Kidney capillary endothelial cell (primary cell): ENCODE measurements at places on chromosomes 1 and 21.
A peak's percentile ranks its signal among the peaks of the same experiment; 100 is the strongest.

DNA sequence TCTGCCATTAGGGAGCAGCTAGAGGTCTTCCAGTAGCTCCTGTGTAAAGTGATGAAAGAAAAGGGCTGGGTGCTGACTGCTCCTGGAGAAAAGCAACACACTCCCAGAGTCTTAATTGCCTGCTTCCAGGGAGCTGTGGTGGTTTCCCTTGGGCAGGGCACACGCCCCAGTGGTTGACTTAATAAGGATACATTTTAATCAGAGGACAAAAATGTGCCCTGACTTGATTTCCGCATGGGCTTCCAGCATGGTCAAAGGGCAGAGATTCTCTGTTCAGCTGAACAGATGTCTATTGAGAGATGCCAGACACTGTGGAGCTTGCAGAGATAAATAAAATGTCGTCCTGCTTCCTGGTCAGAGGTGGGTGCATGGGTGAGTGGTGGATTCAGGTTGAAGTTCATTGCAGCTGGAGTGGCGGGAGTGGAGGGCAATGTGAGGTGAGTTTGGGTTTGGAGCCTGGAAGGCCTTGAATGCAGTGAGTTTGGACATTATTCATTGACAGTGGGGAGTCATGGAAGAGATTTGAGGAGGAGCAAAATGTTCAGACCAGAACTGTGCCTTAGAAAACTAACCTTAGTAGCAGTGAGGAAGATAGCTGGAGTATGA lies 16.0 kb downstream of the QSOX1 start:
- DNase-seq, result no peak

GRCh38 chr1:27521861-27522431 lies 32.0 kb upstream of the WASF2 start:
- DNase-seq, result no peak

DNA sequence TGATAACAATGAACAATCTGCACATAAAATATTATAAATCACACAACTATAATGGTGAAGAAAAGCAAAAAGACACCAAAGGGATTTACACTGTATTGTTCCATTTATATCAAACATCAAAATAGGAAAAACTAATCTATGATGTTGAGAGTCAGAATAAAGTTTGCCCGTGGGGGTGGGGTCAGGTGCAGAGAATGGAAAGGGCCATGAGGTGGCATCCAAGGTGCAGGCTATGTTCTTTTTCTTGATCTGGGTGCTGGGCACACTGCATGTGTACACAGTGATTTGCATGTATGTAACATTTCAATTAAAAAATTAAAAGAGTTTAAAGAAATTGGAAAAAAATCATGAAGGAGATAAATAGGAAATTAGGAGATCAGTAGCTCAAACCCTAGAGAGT lies 127.3 kb downstream of the DSCAM start:
- no peak for DNase-seq

DNA sequence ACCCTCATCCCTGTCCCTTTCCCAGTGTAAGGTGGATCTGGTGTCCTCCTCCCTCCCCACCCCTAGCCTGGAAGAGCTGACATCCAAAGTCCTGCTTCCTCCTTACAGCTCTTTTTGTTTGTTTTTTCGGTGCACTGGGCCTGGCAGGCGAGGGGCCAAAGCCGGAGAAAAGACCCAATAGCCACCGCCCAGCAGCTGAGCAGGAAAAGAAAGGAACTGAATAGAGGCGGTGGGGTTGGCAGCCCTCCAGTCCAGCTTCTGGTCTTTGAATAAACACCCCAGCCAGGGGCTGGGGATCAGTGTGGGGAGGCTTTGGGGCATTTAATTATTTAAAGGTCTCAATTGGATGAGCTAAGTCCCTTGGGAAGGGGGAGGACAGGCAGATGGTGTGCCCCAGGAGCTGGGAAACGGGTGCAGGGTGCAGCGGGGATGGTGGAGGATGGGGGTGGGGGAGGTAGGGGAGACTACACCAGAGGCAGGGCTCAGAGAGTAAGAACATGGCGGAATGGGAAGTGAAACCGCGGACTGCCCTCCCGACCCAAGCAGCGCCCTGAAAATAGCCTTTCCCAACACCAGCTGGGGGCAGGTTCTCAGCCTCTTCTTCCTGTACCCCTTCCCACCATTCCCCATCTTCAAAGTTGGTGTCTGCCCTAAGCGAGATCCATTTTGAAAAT lies 20.2 kb downstream of the BTG2 start:
- no peak for DNase-seq

DNA sequence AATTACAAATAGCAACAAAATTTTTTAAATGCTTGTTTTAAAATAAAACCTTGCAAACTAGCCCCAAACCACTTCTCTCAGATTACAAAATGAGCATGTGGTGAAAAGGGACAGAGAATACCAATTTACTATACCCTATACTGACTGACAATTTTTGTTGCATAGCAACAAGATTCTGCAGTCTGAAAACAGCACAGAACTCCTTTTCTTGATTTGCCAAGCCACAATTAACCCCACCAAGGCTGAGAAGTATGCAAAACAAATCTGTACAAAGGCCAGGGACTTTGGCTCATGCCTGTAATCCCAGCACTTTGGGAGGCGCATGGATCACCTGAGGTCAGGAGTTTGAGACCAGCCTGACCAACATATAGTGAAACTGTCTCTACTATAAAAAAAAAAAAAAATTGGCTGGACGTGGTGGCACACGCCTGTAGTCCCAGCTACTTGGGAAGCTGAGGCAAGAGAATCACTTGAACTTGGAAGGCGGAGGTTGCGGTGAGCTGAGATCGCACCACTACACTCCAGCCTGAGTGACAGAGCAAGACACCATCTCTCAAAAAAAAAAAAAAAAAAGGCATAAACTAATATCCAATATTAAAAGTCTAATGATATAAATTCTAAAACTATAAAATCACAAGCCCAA lies 21.8 kb downstream of the ENAH start:
- DNase-seq, result no peak

DNA sequence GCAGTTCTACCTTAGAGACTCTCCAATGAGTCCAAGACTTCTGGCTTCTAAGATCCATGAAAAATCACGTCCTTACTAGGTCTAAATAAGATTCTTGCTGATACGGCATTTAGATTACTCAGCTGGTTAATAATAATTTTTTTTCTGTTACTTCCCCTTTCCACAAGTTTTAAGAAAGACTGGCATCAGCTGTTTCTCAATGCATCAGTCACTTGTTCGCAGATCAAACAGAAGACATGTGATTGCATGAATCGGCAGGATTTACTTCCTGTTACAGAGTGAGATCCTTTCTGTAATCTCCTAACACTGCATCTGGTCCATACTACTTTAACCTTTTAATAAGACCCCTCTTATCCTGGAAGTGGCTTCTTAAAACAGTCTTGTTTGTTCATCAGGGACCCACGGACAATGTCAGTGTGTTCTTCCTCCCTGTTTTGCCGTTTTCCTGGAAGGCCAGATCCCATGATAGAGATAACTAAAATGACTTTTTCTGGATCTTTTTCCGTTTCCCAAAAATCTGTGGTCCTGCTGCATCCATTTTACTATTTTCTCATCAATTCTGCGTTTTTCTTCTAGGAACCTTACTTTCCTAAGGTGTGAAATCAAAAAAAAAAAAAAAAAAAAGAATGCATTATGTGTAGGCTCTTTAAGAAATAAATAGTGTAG lies 6.1 kb downstream of the NPL start:
- peak; percentile 41 for DNase-seq

DNA sequence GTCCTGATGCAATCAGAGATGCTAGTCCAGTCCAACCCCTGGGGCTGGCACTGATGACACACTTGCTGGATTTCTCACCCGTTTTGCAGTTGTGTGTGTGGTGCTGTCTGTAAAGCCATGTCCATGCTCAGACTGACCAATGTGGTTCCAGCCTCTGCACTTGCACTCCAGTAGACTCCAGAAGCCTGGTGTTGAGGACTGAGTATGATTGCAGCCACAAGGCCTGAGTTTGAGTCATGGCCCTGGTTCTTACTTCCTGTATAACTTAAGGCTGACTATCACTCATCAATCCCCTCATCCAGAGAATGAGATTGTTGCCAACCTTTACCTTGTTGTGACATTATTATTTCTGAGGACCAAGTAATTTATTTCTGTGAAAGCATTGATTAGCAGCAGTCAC lies 34.8 kb upstream of the IKBKE start:
- DNase-seq, result no peak

DNA sequence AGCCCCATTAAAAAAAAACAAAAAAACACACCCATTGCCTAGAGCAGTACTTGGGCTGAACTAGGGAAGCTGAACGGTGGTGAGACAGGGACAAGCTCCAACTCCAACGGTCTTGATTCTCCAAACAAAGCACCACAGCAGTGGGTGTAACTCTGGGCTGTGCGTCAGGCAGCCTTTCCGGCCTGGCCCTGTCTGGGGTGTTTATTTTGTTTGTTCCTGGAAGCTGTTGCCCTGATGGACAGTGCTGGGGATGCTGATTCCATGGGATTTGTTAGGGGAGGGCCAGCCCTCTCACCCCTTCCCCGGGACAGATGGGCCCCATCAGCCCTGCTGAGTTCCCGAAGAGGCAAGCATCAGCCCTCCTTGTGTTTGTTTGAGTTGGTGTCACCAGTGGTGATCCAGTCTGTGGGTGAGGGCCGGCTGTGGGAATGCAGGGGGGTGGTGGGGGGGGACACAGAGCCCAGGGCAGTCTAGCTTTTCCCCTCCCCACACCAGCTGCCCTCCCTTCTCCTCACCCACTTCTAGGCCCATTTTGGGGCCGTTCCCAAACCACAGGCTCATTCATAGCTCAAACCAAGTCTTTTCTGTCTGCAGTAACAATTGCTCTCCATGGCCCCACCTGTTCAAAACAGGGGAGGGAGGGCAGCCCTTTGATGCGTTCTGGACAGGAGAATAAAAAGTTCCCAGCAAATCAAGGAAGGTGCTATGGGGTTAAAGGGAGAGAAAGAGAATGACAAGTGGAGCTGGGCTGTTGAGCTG lies 4.5 kb downstream of the WNT2B start:
- peak; percentile 19 for DNase-seq

DNA sequence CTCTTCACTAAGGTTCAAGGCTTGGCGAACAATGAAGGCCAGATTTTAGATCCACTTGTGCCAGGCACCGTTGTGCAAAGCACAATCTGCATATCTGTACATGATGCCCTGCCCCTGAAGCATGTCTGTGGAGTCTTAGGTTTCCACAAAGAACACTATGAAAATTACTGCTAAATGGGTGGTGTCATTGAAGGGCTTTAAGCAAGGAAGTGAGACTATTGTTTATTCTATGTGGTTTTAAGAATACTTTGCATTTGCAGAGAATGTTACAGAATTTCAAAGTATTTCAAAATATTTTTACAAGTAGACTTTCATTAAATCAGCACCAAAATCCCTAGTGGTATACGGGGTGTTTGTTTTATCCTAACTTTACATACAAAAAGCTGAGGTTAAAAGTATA lies 8.8 kb downstream of the TSEN15 start:
- no peak for DNase-seq

- DNase-seq, result no peak
Measured at GRCh38 chr1:7281821-7282220, 489.3 kb upstream of the VAMP3 start.

DNA sequence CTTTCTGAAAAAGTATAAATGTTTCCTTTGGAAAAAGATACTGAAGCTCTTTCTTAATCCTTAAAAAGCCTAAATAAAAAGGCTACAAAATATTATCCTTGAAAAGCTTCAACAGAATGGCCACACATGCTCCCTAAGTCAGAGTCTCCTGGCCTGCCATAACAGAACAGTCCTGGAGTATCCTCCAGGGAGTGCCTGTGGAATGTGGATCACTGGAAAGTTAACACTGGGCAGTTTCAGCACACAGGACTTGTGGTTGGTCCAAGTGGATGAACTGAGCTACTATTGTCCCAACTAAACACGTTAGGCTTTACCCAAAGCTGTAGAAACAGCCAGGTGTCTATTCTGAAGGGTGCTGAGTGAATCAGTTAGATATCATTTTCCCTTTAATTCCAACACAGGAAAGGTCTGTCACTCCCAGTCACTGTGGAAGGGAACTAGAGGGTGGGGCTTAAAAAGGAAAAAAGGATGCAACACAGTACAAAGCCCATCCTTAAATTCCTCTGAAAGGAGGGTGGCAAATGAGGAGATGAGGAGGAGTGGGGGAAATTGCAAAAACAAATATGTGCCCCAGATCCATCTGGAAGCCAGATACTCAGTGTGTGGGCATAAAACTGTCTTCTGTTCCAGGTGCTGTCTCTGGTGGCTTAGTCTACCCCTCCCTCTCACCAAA lies 196.3 kb upstream of the SPAG17 start:
- no peak for DNase-seq

DNA sequence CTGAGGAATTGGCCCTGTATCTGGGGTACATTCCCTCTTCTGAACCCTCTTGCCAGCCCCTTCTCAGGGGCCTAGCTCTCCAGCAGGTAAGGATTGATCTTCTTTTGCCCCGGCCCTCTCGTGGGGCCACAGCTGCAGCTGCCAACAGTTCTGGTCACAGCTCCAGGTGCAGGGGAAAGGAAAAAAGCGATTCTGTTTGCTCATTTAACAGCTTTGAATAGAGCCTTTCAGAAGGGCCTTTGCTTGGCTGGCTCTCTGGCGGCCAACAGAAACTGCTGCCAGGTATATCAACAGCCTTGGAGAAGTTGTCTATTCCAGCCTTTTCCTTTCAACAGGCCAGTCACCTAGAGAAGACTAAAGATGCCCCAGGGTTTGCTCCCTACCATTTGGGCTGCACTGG lies 16.1 kb upstream of the FMOD start:
- no peak for DNase-seq

DNA sequence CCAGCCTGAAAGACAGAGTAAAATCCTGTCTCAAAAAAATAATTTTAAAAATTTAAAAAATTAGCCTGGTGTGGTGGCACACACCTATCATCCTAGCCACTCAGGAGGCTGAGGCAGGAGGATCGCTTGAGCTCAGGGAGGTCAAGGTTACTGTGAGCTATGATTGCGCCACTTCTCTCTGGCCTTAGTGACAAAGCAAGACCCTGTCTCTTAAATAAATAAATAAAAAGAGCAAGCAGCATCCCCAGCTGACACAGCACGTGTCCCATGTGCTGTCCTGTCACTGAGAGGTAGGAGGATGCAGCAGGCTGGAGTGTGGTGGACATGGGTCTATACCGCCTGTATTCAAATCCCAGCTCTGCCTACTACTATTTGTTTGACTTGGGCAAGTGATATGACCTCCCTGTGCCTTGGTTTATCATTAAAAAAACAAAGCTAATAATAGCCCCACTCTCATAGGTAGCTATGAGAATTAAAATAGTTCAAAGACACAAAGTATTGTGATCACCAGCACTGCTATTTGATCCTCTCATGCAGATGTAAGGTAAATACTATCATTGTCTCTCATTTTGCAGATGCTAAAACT lies 22.2 kb upstream of the ECE1 start:
- DNase-seq, result no peak

DNA sequence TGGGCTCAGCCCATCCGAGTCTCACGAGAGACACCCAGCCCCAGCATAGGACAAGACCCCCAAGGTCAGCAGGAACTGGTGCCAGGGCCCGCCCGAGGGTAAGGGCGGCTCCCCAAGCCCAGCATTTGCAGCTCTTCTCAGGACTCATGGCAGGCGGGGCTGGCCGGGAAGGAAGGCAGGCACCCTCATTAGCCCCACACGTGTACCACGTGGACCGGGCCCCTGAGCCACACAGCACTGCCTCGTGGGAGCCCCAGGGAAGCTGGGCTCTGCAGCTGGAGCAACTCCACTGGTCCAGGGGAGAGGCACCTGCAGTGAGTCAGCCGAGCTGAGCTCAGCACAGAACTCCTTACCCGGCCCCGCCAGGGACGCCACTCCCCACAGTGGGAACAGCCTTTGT lies 97.7 kb upstream of the IFFO2 start:
- DNase-seq, result no peak

GRCh38 chr1:22529901-22530621 lies 33.2 kb upstream of the EPHA8 start:
- DNase-seq, result peak; percentile 34

GRCh38 chr1:29258189-29258975 lies 22.1 kb downstream of the PTPRU start:
- DNase-seq, result no peak

- no peak for DNase-seq
Measured at GRCh38 chr1:12069623-12070244, 6.6 kb downstream of the TNFRSF8 start.
